ENCODE measurements at places on chromosomes 2 and 18.

DNA sequence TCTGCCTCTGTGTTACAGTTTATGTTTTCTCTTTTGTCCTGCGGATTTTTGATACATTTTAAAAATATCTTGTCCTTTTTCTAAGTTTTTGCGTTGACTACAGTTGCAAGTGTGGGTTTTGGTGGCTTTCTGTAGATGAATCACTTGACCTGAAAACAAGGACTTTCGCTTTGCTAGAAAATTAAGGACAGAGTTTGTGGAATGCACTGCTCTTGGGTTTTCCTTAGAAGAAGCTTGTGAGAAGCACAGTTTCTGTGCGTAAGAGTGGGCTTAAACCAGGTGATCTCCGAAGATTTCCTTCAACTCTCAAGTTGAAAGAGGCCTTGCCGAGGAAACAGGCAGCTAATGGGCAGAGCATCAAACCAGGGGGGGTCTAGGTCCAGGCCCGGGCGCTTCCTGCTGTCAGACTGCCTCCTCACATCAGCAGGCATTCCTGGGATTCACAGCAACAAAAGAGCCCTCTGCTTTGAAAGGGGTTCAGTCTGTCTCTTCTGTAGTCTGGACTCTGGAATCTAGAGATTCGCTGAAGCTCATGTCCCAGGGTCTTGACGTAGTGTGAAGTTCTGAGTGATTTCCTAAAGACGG, 17.3 kb downstream of the NCK2 start:
- no peak for DNase-seq

DNA sequence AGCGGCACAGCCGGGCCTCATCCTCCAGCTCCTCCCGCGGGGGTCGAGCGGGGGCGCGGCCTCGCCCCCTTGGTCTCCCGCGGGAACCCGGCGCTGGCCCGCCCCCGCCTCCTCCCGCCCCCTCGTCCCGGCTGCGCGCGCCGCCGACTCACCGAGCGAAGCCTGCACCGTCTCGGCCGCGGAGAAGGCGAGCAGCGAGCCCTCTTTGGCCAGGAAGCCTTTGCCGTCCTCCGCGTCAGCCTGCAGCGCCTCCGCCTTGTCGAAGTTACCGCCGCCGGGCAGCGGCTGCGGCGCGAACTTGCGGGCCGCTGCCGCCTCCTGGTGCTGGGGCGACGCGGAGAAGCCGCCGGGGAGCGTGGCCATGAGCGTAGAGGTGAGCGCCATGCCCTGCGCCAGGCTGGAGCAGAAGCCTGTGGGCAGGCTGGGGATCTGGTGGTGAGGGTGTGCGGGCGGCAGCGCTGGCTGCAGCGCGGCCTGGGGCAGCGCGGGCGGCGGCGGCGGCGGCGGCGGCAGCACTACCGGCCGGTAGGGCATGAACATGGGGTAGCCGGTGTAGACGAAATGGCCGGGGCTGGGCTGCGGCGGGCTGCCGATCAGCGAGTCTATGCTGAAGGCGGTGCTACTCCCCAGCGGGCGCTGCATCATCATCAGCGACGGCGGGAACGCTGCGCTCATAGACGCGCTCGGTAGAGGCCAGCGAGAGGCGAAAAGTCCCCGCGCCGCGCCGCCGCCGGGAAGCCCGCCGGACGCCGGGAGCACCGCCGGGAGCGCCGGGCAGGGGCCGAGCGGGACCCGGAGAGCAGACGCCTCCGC, 683 bp downstream of the GBX2 start:
- no peak for DNase-seq

DNA sequence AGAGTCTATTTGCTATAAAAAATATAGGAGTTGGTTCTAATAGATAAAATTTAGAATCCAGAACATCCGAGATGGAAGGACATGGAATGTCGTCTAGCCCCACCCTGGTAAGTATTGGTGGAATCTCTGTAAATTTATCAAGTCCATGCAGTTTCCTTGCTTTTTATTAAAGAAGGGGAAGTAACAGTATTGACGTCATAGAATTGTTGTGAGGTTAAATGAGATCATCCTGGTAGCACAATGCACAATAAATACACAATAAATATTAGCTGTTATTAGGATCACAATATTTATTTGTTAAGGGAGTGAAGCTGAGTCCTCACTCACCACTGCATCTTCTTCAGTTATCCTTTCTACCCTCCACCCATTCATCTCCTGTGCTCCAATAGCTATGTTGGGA, 16.7 kb upstream of the TMEM177 start:
- DNase-seq: no peak

- DNase-seq: no peak
These were observed 679.3 kb downstream of the NR4A2 start for GRCh38 chr2:155653176-155653575.

DNA sequence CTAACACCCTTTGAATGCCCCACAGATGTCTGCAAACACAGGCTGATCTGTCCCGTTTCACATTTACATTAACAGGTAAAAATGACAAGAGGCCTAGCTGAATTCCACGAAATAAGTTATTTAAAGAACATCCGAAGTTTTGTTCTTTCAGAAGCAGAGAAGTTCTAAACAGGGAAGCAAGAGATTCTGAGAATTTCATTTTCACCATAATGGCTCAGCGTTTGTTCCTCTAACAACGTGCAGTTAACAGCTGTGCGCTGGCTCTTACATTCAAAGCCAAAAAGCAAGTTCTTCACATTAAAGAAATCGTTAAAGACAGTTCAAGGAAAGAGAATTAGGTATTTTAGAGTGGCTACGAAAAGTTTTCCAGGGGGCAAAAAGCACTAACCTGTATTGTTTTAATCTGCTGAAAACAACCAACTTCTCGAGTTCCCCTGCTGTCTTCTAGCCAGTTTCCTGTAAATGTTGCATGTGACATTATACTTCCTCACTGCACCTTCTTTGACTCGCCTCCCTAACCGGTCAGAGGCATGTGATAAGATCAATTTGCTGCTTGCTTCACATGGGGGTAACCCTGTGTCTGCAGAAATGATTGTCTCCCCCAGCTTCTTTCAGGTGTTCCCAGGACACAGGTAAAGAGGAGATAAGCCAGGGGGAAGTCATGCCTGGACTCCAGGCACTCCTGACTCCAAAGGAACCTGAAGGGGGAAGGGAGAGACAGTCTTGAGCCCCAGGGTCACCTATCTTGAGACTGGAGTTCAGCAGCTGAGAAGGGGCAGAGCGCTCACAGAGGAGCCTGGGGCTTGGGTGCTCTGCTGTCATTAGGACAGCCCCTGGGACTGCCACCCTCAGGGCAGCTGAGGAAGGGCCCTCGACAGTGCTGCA, 36.8 kb upstream of the WIPF1 start:
- DNase-seq: no peak

DNA sequence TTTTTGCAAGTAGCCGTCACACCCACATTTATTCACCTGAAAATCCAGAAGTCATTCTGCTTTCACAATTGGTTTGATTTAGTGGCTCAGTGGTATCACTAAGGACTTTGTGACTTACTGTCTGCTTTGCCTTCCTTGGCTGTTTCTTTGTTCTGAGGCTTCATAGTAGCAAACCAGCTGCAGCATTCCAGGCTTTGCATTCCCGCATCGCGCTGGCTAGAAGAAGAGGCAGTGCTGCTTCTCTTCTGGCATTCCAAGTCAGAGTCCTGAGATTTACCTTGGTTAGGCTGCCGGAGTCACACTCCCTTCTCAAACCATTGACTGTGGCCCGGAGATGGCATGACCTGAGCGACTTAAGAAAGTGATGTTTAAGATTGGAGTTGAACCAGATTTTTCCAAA, 35.1 kb downstream of the MYO1B start:
- DNase-seq: no peak

GRCh38 chr2:205706769-205707381, 24.6 kb downstream of the NRP2 start:
- DNase-seq: no peak

- no peak for DNase-seq
These were observed 6.3 kb upstream of the ADGRF3 start for GRCh38 chr2:26352892-26353291.

Measured in progenitor cell of endocrine pancreas (in vitro differentiated cells).